ENCODE measurements at places on chromosomes 12 and 14.

DNA sequence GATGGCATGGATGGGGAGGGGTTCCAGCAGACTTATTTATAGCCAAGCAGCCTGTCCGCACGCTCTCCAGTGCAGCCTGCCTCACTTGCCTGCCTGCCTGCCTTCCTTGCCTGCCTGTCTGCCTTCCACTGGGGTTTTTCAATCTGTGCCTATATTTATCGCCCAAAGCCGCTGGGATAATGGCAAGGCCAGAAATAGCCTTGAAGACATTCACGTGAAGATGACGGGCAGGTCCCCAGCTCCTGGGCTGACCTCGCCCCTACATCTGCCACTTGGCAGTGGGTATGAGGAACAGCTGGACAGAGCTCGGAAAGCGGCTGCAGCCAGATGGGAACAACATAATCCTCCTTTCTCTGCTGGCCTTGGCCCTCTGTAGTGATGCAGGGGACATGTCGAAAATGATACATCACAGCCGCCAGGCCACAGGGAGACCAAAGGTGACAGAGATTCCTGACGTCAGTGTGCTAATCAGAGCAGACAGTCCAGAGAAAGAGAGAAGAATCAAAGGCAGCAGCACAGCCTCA, 53.3 kb downstream of the PITPNM2 start:
- no peak for DNase-seq

DNA sequence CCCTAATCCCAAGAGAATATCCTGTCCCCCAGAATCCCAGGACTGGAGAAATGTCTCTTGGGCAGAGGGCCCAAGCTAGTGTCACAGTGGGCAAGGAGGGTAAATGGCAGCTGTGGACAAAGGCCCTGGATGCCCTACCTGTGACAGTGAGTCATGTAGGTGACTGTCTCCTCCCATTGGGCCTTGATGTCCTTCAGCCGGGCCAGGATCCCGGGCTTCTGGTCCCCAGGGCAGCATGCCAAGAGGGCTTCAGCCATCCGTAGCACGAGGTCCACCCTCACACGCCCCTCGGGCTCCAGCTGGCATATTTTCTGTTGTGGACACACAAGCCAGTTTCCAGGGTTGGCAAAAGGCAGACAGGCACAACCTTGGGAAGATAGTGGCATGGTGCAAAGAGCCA, 48.8 kb downstream of the SYNE3 start:
- DNase-seq = no peak

- no peak for DNase-seq
These were observed 16.8 kb downstream of the RAB35 start for GRCh38 chr12:120099738-120100137.

- DNase-seq = no peak
These were observed 2.6 kb upstream of the PRKAB1 start for GRCh38 chr12:119665164-119665929.

DNA sequence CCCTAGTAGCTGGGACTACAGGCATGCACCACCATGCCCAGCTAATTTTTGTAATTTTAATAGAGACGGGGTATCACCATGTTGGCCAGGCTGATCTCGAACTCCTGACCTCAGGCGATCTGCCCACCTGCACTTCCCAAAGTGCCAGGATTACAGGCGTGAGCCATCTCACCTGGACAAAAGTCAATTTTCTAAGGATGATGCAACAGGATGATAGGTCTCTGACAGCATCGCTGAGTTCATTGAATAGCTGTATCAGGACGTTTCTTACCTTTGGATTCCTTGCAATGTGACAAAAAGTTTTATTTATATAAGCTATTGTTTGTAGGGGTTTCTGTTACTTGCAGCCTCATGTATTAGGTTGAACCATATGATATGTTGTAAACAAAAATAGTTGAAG, 55.5 kb upstream of the PCED1B start:
- no peak for DNase-seq

All from effector CD4-positive, alpha-beta T cell (primary cell).